Right cardiac atrium (tissue), 5 donors: ENCODE measurements at places on chromosomes 7 and 10.

DNA sequence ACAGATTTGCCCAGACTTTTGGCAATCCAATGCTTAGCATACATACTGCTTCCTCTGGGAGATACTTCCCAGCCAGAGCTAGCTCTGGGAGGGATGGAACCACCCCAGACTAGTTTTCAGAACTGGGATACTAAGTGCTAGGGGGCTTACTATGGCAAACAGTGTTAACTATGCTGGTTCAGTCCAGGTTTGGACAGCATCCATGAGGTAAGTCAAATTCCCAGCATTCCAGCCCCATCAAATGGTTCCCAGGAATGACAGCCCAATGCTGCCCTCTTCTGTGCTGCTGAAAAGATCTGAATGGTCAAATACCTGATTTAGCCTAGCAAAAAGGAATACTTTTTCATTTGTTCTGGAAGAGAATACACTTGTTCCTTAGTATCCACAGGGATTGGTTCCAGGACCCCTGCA, 141.7 kb upstream of the CCDC6 start:
- no peak for DNase-seq

GRCh38 chr7:3309140-3309539, 8.1 kb downstream of the SDK1 start:
- DNase-seq = no peak

- DNase-seq = no peak
Observed at GRCh38 chr10:112778579-112778978, 171.5 kb upstream of the TCF7L2 start.

DNA sequence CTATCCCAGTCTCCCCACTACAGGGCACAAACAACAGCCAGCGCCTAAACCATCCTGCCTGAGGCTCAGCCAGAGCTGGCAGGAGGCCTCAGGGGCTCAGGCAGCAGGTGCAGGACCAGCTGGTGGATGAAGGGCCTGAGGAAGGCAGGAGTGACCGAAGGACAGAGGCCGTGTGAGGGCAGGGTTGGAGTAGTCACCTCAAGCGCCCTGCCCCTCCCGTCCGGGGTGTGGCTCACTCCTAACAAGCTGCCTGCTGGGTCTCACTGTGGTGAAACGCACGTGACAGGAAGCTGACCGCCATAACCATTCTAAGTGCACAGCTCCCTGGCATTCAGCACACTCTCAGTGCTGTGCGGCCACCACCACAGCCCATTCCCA, 281.1 kb downstream of the ELFN1 start:
- peak; percentile 80 for DNase-seq

DNA sequence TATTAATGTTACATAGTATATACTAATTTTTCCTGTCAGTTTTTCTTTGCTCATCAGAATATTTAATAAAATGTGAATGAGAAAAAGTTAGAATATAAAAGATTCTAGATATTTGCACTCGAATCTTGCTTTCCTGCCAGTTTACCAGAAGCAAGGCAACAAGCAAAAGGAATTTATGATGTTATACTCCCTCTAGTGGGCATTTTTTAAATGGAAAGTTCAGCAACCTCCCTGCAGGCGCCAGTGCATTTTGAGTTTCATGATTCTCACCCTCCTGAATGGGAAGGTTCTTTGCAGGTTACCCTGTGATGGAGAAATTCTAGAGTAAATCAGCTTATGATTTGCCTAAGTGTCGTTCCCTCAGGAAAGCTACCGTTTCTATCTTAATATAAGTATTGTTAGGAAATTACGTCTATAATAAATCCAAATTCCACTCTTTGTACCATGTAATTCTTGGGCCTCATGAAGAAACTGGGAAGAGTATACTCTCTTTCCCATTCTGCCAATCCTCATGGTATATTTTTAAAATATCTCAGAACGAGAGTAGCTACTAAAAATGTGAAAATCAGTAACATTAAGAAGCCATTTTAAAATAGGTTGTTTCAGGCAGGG, 350.0 kb downstream of the CRPPA start:
- no peak for DNase-seq

DNA sequence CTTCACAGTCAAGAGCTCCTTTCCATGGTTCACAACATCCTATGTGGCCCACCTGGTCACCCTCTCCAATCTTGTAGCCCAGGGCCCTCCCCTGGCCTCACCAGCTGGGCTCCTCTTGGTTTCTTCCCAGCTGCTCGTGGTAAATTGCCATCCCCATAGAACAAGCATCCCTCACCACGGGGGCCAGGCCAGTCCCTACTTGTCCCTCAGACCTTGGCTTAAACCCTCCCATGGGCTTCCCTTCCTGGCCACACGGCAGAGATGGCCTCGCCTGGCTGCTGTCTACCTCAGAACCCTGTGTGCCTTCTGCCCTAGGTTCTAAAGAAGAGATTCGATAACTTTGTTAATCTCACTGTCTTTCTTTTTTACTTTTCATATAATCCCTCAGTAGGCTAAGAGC, 153.3 kb upstream of the TCERG1L start:
- DNase-seq = no peak

DNA sequence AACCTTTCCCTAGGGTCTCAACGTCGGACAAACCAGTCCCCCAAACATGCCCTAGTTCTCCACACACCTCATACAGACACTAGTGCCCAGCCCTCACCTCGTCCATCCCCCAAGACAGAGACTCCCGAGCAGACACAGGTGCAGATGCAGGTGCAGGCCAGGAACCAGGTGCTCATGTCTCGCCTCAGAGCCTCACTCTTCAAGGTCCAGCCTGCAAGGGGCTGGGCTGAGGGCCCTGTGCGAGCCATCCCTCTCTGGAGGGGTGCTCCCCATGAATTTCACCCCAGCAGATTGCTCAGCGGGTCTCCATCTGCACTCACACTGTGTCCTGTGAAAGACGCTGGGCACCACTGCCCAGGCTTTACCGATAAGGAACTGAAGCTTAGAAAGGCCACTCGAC, 36.9 kb upstream of the TUBB8 start:
- DNase-seq = no peak

DNA sequence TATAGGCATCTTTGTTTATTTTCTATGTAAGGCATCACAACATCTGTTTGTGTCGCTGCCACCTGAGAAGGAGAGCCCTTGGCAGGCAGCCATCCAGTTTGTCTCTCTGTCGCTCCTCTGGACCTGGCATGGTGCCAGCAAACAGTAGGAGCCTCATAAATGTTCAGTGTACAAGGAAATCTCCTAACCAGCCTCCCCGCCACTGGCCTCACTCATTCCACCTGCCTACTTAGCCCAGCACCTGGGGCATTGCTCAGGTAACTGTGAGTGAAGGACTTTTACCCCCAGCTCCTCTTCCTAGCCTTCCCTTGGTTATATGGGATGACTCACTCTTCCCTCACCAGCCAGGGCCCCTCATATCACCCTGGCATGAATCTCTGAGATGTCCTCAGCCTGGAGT, 61.7 kb upstream of the NPTX2 start:
- DNase-seq = no peak

GRCh38 chr7:120805636-120806388, 52.1 kb downstream of the TSPAN12 start:
- peak; percentile 27 for DNase-seq

- DNase-seq = no peak
Observed at GRCh38 chr7:157370742-157371141, 33.9 kb downstream of the DNAJB6 start.

- DNase-seq = peak; percentile 54
Observed at GRCh38 chr10:119364645-119365600, 157.6 kb downstream of the GRK5 start.
